Transverse colon (tissue), 4 donors: ENCODE measurements at places on chromosomes 11 and 22. TPM values are rescaled to one million over a fixed set of nuclear protein-coding genes. Genes with fewer than 3 reads are reported as not detected.

The CD248 gene
- 2.6 TPM for total RNA-seq

The APOBEC3F gene
- total RNA-seq = not detected

The F2 gene
- not detected for total RNA-seq

The TREH gene
- total RNA-seq = not detected

DNA sequence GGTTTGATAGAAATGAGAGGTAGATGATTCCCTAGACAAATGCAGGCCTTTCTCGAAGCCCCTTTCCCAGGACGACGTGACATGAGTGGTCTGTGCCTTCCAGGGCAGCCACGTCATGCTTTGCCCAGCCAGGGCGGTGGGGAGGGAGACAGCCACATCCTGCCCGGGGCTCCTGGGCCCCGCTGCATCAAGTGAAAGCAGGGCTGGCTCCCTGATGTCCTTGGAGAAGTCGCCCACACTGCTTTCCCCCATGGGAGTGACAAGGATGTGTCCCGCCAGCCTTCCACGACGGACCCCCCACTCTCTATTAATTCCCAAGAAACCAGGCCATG is 13.2 kb downstream of the PPARA start:
- no peak overlapping the region for H3K4me3 ChIP-seq
- peaks cover 6% of the 10 kb centered on the region for H3K36me3 ChIP-seq
- peaks cover 7% of the 10 kb centered on the region for H3K4me1 ChIP-seq
- H3K27ac ChIP-seq = no peak overlapping the region

- H3K4me3 ChIP-seq = no peak overlapping the region
- H3K27ac ChIP-seq = no peak overlapping the region
- peaks cover 3% of the 10 kb centered on the region for H3K4me1 ChIP-seq
Measured at GRCh38 chr22:26767351-26768155, 110.2 kb downstream of the MIAT start.

GRCh38 chr11:28820296-28820989 is 712.3 kb downstream of the METTL15 start:
- H3K36me3 ChIP-seq = no peaks in the 10 kb centered on the region
- H3K27ac ChIP-seq = no peak overlapping the region
- no peaks in the 10 kb centered on the region for H3K27me3 ChIP-seq

GRCh38 chr22:44445731-44446130 is 52.3 kb downstream of the RTL6 start:
- H3K36me3 ChIP-seq = no peaks in the 10 kb centered on the region
- no peaks in the 10 kb centered on the region for H3K27me3 ChIP-seq
- no peak overlapping the region for H3K27ac ChIP-seq
- no peak overlapping the region for H3K4me3 ChIP-seq

GRCh38 chr22:40300884-40301672 is 45.2 kb upstream of the ADSL start:
- H3K27me3 ChIP-seq = no peaks in the 10 kb centered on the region
- no peaks in the 10 kb centered on the region for H3K36me3 ChIP-seq
- no peak overlapping the region for H3K27ac ChIP-seq
- H3K4me1 ChIP-seq = no peaks in the 10 kb centered on the region
- no peak overlapping the region for H3K4me3 ChIP-seq
- no peak for DNase-seq

DNA sequence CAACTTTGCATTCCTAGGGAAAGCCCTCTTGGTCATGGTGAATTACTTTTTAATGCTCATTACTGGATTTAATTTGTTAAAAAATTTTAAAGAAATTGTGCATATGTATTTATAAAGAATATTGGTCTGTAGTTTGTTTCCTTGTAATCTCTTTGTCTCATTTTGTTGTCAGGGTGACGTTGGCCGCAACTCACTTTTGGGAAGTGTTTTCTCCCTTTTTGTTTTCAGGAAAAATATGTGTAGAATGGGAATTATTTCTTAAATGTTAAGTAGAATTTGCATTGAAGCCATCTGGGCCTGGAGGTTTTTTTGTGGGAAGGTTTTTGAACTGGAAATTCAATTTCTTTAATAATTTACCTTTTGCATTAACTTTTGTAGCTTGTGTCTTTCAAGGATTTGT is 149.1 kb downstream of the UVRAG start:
- H3K36me3 ChIP-seq = no peaks in the 10 kb centered on the region
- H3K27ac ChIP-seq = no peak overlapping the region
- no peak for DNase-seq
- no peaks in the 10 kb centered on the region for H3K27me3 ChIP-seq
- no peaks in the 10 kb centered on the region for H3K4me1 ChIP-seq

DNA sequence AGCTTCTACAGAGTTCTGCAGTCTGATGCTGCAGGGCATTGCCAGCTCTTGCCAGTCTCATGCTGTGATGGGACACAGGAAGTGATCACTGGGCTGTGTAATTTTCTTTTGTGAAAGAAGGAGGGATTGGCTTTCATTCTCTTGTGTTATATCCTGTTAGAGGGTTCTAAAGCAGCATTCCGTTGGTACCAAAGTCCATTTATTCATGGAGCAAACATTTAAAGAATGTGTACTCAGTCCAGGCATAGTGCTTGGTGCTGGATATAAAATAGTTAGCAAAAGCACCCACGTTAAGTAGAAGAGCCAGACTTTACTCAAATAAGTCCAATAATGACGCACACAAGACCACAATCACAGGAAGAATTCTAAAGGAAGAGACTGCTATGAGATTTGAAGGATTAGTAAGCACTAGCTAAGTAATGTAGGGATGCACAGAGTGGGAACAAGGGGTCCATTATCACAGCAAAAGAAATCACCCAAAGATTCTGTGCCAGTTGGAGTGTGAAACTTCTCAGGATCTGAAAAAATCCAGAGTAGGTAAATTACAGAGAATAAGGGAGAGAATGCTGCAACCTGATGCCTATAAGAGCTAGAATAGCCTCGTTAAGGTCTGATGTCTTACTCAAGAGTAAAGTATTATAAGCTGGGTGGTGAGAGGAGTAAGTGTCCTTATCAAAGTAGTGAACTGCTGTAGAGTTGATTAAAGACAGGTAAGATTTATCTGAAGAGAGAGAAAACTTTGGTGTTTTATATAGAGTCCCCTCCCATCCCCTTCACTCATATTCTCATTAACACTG is 728.3 kb downstream of the METTL15 start:
- no peaks in the 10 kb centered on the region for H3K36me3 ChIP-seq
- H3K27ac ChIP-seq = no peak overlapping the region
- no peak for DNase-seq
- no peak overlapping the region for H3K4me3 ChIP-seq
- H3K27me3 ChIP-seq = no peaks in the 10 kb centered on the region

- no peak for DNase-seq
- no peak overlapping the region for H3K27ac ChIP-seq
- H3K4me3 ChIP-seq = no peak overlapping the region
- no peaks in the 10 kb centered on the region for H3K27me3 ChIP-seq
Measured at GRCh38 chr11:62017878-62018655, 50.6 kb upstream of the FTH1 start.

- no peak for DNase-seq
- no peak overlapping the region for H3K4me3 ChIP-seq
Measured at GRCh38 chr11:76400967-76401366, 19.8 kb downstream of the GVQW3 start.
